ENCODE measurements at places on chromosomes 11 and 22.

- DNase-seq: no peak
These were observed 3.1 kb downstream of the DRD4 start for GRCh38 chr11:640021-640706.

DNA sequence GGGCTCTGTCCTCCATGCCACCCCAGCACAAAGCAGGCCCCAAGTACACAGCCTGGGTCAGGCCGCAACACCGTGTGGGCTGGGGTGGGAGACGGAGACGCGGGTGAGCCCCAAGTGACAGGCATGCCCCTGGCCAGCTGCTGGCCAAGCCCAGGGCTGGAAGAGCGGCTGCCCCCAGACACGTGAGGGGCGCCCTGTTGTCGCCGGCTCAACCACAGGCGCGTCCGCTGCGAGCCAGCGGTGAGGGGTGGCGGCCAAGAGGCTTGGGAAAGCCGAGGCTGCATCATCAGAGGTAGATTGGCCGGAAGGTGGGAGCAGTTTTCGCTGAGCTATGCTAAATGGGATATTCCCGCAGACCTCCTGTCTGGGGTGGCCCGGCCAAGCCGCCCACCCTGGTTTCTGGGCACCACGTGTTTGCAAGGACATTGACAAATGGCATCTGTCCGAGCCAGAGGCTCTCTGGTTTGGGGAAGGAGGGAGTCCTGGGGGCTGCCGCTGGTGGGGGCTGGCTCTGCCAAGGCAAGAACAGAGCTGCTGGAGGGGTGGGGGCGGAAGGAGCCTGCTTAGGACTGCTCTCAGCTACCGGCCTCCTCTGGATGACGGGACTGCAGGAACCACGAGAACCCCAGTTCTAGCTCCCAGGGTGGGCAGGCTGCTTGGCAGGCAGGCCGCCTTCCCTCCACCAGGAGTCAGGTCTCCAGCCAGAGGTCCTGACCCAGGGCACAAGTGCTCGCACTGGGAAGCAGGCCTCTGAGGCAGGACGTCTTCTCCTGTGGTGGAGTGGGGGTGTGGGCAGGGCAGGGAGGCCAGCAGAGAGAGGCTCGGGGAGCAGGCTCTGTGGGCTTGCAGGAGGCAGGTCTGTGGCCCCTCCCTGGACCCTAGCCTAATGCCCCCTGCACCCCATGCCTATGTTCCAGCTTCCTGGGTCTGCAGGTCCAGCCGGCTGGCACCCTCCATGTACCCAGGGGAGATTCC is 552 bp downstream of the PRR33 start:
- DNase-seq: no peak

GRCh38 chr11:304915-305843 is 2.4 kb upstream of the IFITM2 start:
- DNase-seq: no peak

GRCh38 chr11:93734427-93735222 is 6.7 kb downstream of the TAF1D start:
- no peak for DNase-seq

GRCh38 chr22:47659467-47660223 is 897.2 kb downstream of the TBC1D22A start:
- DNase-seq: no peak

DNA sequence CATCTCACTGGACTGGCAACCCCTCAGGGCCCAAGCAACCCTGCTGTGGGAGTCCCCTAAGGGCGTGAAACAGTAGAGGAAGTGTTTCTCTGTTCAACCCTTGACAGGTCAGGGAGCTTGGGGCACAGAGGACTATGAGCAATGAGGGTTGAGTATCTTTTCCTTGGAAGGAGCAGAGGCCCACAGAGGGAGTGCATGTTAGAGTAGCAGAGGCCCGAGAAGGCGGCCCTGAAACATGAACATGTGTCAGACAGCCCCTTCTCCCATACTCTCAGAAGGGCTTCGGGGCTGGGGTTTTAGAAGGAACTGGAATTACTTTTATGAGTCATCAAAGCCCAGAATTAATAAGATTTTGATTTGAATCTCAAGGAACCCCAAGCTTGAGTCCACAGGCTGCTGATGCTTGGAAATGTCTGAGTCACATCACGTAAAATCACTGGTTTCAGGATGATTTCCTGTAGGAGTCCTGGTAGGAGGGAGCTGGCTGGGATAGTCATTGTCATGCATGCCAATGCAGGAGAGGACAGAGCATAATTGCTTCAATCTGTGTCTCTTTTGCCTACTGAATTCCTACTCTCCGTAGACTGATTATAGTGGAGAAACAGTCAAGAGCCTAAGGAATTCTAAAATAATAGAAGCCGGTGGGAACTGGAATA is 22.6 kb downstream of the C11orf71 start:
- no peak for DNase-seq

DNA sequence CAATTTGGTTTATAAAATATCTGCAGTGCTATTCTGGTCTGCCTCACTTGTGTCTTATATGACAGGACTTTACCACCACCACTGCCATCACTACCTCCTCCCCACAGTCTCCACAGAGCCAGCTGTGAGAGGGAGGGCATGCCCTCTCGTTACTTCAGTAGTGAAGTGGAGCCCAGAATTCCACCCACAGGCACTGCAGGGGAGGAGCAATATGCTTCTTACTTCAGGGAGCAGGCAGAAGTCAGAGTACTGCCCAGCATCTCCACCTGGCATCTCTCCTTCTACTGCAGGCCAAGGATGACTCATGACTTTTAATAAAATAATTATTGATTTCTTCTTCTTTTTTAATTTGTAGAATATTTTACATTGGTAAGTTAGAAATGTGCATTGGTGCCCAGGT is 255.5 kb downstream of the DYNC2H1 start:
- DNase-seq: no peak

DNA sequence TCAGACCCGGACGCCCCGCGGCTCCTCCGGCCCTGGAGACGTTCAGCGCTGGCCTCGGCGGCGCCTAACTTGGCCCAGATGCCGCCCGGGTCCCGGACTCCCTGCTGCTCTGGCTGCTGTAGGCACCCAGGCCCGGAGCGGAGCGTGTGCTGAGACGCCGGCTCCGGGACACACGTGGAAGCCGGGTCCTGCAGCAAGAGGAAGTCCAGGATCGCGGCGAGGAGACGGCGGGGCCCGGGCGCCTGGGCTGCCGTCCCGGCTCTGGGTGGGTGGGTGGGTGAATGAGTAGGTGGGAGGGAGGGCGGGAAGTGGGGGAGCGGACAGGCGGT is 223 bp downstream of the WT1 start:
- no peak for DNase-seq

- DNase-seq: no peak
These were observed 70.6 kb upstream of the CAPRIN1 start for GRCh38 chr11:33980897-33981296.

DNA sequence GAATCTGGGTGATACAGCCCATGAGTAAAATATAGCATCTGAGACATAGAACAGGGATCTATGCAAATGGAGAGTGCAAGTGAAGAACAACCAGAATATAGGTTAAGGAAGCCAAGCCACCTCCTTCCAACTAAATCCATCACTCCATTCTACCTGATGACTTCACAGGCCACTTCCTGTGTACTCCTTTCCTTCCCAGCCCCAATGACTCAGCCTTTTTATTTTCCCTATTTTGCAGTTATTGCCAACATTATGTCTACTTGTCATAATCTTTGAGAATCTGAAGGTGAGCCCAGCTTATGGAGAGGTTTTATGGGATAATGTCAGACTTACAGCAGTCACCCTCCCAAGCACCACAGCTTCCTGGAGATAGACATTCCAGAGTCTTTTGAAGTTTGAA is 1.4 kb upstream of the OR52M1 start:
- DNase-seq: no peak

DNA sequence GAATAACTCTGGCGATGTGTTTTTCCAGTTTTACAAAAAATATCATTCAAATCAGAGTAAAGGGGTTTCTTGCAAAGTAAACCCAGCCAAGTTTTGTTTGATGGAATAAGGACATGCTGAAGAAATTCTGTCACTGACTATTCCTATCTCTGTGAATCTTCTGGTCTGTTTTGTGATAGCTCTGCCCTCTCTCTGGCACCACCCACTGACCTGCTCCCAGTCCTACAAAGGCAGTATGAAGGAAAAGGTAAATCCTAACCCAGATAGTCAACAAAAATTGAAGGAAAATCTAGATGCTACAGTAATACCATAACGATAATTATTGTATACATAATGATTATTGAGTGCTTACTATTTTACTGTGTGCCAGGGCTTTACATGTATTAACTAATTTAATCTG is 76.3 kb upstream of the TP53AIP1 start:
- no peak for DNase-seq

DNA sequence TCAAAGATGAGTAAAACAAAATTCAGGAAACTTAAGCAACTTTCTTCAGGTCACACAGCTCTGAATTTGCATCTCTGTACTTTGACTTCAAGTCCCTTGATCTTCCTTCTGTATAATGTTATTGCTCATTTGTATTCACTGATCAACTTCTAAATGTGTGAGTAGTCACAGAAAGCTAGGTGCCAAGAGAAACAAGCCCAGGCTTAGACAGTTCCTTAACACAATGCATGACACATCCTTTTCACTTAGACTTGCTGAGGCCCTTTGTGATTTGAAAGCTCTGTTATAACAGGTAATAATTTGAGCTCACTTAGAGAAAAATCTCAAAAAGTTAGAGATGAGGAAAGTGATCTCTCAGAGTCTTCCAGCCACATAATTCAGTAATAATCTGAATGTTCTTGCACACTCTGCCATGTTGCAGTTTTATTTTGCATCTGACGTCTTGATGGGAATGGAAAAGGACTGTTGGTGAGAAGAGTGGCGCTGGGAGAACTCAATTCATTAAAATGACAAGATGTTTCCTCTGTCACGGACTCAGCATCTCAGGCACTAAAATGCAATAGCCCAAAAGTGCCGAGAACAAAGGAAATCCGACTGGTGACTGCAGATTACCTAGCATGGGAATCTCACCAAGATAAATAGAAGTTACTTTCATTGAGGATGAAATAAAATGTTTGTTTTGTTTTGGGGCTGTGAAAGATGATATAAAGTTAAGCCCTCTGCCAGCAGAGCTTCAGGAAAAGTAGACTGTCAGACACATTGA is 665.3 kb downstream of the OPCML start:
- no peak for DNase-seq

DNA sequence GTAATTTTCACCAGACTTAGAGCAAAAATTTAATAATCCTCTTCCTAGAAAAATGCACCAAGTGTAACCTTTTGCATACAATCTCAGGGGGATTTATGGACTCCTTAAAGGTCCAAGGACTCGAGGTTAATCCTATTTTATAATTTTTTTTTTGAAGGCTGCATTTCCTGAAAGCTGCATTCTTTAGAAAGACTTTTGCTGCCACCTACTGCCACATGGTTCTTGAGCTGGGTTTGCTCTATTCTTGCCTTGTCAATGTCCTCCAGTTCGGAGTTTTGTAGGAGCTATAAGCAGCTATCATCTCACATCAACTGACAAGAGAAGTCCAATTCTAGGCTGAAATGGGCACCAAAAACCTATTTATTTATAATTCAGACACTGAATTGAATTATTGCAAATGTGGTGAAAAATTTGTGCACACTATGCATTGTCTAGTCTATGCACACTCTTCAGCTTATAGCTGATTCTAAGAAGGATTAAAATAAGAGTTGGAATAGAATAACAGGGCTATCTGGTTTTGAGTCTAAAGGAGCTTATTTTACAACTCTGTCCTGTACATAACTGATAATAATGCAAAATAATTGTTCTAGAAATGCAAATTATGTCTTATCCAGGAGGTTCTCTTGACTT is 31.3 kb downstream of the TRAF6 start:
- DNase-seq: no peak
